ENCODE measurements at places on chromosomes 12 and 14. TPM values are rescaled to one million over a fixed set of nuclear protein-coding genes. Genes with fewer than 3 reads are reported as not detected.

The CMAS gene
- total RNA-seq = 42.7 TPM

The OASL gene
- 1.7 TPM for total RNA-seq

The FGFR1OP2 gene
- total RNA-seq = 28.9 TPM

The LUM gene
- 0.29 TPM for total RNA-seq

The GLT1D1 gene
- not detected for total RNA-seq

The CAPS2 gene
- 1.1 TPM for total RNA-seq

The KSR2 gene
- total RNA-seq = 0.71 TPM

The ZNF26 gene
- total RNA-seq = 6.3 TPM

The CSRP2 gene
- total RNA-seq = 20.3 TPM

The TMEM119 gene
- total RNA-seq = 0.06 TPM

The GTF2H3 gene
- total RNA-seq = 33.8 TPM
